Forelimb muscle (tissue), 1 donor: ENCODE measurements at places on chromosomes 7 and 10. TPM values are rescaled to one million over a fixed set of nuclear protein-coding genes. Genes with fewer than 3 reads are reported as not detected.

Gene UBTD1
- polyA plus RNA-seq: 13.8 TPM

Gene ANKRD2
- polyA plus RNA-seq: 48.1 TPM

Gene LMOD2
- polyA plus RNA-seq: 326 TPM

Gene C10orf143
- polyA plus RNA-seq: 2.7 TPM

Gene NCF1
- 2.2 TPM for polyA plus RNA-seq

Gene TMEM130
- polyA plus RNA-seq: 3.9 TPM

Gene TCAF2
- polyA plus RNA-seq: 11.7 TPM

Gene AKR1E2
- polyA plus RNA-seq: 3.3 TPM

DNA sequence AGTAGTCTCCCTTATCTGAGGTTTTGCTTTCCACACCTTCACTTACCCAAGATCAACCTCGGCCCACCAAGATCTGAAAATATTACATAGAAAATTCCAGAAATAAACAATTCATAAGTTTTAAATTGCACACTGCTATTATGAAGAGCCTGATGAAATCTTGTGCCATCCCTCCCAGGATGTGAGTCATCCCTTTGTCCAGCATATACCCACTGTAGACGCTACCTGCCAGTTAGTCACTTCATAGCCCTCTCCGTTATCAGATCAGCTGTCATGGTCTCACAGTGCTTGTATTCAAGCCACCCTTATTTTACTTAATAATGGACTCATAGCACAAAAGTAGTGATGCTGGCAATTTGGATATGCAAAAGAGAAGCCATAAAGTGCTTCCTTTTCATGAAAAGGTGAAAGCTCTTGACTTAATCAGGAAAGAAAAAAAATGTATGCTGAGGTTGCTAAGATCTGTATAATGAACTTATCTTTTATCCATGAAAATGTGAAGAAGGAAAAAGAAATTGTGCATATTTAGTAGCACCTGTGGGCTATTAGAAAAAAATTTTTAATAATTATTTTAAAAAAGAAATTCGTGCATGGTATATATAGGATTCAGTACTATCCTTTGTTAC lies 9.8 kb upstream of the MRPS16 start:
- no peak for DNase-seq

- no peak for DNase-seq
These were observed 475.5 kb upstream of the VSTM2A start for GRCh38 chr7:54066643-54067042.

GRCh38 chr10:29849126-29849833 lies 210.1 kb downstream of the JCAD start:
- DNase-seq: no peak

- DNase-seq: no peak
These were observed 448.6 kb upstream of the NRP1 start for GRCh38 chr10:33783078-33783477.

DNA sequence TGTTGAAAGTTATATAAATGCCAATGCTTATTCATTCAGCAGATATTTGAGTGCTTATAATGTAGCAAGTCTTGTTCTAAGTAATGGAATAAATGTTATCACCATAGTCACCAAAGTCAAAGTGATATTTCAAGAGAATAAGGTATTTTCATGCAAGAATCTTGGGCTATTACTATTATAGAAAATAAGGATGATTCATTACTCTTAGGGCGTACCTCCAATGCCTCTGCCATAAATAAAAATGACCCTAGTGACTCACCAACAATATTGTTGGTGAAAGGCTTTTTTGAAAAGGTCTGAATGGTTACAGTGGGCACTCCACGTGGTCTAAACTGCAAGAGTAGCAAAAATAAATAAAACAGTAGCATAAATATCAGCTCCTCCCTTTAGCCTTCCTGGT lies 68.4 kb downstream of the RALA start:
- no peak for DNase-seq

DNA sequence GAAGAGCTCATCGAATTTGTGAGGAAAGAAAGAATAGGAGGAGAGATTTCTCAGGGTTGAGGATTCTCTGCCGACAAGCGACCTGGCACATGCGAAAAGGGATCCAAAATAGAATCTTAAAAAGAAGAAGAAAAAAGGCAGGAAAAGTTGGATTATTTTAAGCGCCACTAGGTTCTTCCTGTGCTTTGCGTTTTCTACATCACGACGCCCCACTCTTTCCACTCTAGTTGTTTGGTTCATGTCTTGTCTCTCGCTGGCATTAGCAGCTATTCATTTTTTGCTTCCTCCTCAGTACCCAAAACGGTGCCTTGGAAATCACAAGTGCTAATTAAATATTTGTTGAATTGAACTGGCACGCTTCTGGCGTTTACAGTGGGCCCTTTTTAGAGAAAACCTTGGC lies 674 bp upstream of the FRA10AC1 start:
- DNase-seq: no peak

GRCh38 chr10:52780391-52781155 lies 8.0 kb upstream of the MBL2 start:
- DNase-seq: no peak

DNA sequence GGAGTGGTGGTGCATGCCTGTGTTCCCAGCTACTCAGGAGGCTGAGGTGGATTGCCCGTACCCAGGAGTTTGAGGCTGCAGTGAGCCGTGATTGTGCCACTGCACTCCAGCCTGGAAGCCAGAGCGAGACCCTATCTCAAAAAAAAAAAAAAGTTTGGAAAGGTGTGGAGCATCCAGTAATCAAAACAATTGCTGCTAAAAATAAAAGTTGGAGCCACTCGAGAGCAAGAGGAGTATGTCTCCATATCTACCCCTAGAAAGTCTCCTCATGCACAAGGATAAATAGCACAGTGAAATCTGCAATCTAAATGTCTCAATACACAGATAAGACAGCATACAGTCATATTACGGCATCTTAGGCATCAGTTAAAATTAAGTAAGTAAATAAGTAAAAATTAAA lies 81.5 kb upstream of the NEBL start:
- no peak for DNase-seq

GRCh38 chr7:151261529-151261928 lies 13.0 kb upstream of the SMARCD3 start:
- no peak for DNase-seq

GRCh38 chr7:122750389-122750788 lies 47.7 kb upstream of the RNF148 start:
- DNase-seq: no peak

DNA sequence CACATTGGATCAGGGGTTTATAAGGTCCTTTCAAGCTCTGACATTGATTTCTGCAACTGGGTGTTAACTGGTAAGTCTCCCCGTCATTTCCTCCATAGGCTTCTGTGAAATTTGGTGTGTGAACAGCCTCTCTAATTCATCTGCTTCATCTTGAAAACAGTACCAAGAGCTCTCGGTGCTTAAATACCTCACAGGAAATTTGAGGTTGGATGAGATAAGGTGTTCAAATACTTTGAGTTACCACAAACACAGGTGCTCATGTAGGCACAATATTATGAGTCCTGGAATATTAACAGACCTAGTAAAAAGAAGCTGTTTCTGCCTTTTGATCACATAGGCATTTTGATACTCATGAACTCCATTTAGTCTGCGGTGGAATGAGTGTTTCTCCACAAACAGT lies 85.2 kb downstream of the RTKN2 start:
- DNase-seq: no peak

GRCh38 chr10:43746906-43747305 lies 98.2 kb upstream of the ZNF32 start:
- no peak for DNase-seq

GRCh38 chr10:69494626-69495558 lies 43.6 kb downstream of the TSPAN15 start:
- DNase-seq: no peak

DNA sequence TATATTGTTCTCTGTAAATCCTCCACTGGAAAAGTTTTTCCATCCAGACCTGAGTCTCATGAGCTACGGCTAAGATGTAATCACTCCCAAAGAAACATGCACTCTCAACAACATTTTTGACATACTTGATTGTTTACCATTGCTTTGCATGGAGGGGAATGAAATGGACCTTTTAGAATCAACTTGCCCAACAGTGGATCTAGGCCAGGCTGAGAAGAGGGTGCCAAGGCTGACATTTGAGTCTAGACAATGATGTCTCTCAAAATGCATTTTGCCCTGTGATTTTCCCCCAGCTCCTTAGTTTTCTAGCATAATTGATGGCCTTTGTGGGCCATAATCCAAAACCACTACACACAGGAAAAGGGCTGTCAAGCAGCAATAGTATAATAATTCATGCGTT lies 297.9 kb upstream of the KLF6 start:
- no peak for DNase-seq

GRCh38 chr10:88541116-88541626 lies 41.9 kb downstream of the RNLS start:
- no peak for DNase-seq

- no peak for DNase-seq
These were observed 882 bp downstream of the IRF5 start for GRCh38 chr7:128938544-128939074.

DNA sequence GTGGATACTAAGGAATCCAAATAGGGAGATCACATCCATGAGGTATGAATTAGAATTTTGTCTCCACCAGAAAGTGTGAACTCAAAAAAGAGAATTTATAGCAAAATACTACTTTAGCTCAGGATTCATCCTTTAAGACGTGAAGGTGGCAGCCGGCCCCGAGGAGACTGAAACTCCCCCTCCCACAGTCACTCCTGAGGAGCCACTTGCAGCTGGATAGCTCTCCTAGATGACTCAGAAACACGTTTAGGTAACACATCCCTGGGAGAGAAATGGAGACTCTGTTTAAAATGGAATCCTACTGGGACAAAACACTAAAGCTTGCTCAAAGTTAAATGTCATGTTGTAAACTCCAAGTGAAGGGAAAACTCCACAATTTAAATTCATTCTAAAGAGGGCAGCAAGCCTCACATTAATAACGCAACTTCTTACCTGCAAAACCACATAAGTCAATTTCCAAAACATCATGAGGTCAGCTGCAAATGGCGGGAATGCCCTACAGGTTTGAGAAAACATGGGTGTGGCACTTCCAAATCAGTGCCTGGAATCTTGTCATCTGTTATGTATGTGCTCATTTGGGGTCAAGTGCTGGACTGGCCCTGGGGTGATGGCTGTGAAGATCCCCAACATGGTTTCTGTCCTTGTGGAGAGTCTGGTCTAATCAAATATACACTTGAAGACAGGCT lies 46.2 kb downstream of the ICA1 start:
- DNase-seq: no peak

DNA sequence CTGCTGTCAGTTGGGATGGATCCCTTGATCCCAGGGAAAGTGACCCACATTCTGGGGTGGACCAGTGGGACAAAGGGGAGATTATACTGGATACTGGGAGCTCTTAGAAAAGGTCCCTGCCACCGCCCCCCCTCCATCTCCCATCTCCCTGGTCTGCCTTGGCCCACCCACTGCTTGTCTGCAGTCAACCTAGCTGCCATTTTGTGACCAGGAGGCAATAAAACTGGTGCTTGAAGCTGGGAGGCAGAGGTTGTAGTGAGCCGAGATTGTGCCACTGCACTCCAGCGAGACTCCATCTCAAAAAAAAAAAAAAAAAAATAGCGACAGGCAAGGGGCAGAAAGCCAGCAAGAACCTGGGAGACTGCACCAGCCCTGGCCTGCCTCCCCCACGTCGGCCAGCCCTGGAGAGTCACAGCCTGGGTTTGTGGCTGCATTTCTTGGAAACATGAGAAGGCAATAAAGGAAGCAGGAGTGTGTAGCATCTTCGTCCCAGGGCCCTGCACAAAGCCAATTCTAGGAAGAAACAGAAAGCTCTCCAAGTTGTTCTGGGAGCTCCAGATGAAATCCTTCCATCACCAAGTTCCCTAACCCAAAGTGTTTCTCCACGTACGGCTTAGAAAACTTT lies 4.7 kb upstream of the ARPC1B start:
- DNase-seq: peak; percentile 41

DNA sequence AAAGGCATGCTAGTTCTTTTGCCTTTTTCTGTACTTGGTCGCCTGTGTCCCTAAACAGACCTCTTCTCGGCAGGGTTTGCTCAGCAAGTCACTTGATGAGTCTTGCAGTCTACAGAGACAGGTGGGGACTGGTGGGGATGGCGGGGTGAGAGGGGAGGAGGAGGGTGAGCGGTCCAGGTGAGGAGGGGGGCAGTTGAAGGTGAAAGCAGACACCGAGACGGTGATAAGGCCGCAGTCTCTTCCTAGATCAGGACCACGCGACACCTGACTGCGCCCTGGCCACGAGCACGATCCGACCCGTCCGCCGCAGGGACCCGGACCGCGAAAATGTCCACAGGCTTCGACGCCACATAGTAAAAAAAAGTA lies 566 bp downstream of the ASNS start:
- DNase-seq: no peak

GRCh38 chr10:88038268-88038667 lies 174.8 kb downstream of the PTEN start:
- DNase-seq: no peak

DNA sequence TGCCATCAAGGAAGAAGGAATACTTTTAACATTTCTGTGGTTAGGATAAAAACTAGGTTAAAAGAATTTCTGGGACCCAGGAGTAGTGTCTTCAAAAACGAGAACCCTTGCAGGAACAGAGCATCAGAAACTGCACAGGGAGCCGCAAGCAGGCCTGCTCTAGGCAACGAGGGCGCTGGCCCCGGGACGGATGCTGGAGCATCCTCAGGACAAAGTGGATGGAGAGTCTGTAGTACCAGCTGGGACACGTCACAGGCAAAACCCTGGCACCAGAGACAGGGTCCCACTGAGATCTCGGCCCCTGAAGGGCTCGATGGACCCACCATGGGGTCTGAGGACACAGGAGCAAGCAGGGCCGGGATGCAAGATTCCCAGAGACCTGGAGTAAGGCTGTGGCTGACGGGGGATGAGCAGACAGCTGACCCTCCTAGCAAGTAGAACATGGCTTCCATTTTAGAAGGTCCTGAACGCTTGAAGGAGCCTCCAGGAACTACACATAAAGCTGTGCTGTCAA lies 106.6 kb downstream of the GALNT11 start:
- DNase-seq: no peak

DNA sequence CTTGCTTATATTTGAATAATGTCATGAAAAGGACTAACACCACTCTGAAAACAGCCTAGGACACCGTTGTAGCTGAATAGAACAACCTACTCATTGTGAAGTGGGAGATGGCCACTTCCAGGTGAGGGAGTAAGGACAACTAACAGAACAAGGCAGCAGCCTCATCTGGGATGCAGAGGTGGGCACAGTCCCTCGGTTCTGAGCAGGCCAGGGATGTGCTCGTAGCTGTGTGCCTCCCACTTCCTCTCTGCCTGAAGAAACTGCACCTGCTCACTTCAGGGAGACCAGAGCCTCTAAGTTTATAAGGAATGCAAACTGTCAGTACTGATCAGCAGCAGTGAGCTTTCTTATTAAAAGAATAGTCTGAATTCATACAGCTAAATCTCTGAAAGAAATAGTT lies 2.5 kb downstream of the VSTM4 start:
- DNase-seq: no peak

- no peak for DNase-seq
These were observed 740 bp downstream of the ANXA7 start for GRCh38 chr10:73413108-73413527.

DNA sequence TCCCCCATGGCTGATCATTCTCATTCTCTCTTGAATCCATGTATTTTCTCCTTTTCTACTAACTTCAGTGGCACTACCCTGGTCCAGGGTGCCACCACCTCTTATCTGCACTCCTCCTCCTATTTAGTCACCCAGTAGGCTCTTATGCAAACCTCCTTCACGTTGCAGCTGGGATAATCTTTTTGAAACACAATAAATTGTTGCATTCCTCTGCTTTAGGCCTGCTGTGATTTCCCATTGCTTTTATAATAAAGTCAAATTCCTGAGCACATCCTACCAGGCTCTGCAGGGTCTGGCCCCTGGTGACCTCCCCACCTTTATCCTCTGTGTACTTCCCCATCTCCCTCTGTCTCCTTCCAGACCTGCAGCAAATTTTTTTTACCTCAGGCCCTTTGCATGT lies 112.7 kb upstream of the KIAA1217 start:
- no peak for DNase-seq
